ENCODE measurements at places on chromosomes 1 and 21.

DNA sequence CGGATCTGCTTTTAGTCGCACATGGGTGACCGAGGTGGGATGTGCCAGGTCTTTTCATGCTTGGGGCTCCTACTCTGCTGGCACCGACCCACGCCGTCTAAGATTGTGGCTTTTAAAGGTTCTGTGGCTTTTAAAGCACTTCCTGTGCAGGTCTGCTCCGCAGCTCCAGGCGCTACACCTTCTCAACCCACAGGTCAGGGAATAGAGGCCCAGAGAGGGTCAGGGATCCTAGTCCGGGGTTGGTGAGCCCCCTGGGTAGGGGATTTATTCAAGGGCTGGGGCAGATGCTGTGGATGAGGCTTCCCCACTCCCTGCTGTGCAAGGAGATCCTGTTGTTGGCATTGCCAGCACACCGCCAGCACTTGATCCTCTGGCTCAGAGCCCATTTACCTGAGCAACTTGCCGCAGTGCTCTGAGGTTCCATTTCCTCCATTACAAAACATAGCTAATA, 212.8 kb upstream of the RAB4A start:
- no peak for DNase-seq

GRCh38 chr1:210292231-210292871, 36.4 kb upstream of the HHAT start:
- DNase-seq, result peak; percentile 5

DNA sequence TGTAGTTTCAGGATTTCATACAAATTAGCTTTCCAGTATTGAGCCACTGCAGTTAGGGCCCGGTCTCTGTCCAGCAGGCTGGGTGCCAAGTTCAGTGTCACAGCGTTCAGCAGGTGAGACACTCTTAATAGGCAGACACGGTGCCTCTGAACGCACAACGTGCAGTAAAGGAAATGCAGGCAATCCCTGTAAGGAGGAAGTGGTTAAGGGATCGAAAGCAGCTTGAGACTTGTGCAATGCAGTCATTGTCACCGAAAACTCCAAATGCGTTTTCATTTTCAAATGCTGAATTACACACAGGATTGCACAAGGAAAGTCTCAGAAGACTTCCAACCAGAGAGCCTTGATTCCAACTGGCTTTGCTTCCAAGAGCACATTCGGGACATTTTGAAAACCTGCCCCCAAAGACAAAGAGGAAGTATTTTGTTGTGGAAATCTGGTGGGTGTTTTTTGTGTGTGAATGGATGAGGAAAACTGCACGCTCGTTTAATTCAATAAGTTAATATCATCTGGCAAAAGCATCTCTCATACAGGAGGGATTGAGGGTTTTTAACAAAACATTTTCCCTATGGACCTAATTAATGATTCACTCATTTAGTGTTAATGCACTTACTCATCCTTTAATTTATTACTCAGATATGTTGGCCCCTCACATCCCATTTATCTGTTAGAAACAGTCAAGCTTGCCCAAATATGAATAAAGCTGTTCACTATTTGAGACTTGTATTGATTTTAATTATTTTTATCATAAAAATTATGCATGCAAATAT, 61.6 kb downstream of the PTGS2 start:
- no peak for DNase-seq

DNA sequence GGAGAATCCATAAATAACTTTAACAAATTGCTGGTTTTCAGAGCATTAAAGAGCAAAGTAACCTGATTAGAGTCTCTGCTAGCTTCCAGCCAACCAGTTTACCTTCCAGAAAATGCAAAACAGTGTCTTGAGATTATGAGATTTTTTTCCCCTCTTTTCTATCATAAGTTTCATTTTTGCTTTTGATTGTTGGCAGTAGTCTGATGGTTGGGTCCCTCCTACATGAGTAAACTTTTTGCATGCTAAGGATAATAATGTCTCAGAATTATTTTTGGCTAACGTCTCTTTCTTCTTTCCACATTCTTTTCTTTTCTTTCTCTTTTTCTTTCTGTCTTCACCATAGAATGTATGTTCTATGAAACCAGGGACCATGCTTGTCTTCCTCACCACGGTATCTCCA, 6.3 kb upstream of the ADAMTS5 start:
- DNase-seq, result no peak

DNA sequence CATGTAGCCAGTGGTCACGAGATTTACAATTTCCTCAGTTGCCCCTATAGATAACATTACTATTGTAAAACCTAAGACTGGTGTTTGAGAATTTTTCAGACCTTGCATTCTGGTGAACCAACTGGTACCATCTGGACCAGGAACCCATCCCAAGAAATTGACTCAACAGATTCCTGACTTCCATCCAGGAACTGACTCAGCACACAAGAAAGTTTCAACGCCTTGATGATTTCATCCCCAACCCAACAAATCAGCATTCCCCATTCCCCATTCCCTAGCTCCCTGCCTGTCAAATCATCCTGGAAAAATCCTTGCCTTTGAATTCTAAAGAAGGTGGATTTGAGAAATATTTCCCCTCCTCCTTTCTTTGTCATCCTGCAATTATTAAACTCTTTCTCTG, 529.8 kb upstream of the PRMT6 start:
- DNase-seq, result no peak

GRCh38 chr1:17881761-17882160, 126.6 kb downstream of the ACTL8 start:
- no peak for DNase-seq

DNA sequence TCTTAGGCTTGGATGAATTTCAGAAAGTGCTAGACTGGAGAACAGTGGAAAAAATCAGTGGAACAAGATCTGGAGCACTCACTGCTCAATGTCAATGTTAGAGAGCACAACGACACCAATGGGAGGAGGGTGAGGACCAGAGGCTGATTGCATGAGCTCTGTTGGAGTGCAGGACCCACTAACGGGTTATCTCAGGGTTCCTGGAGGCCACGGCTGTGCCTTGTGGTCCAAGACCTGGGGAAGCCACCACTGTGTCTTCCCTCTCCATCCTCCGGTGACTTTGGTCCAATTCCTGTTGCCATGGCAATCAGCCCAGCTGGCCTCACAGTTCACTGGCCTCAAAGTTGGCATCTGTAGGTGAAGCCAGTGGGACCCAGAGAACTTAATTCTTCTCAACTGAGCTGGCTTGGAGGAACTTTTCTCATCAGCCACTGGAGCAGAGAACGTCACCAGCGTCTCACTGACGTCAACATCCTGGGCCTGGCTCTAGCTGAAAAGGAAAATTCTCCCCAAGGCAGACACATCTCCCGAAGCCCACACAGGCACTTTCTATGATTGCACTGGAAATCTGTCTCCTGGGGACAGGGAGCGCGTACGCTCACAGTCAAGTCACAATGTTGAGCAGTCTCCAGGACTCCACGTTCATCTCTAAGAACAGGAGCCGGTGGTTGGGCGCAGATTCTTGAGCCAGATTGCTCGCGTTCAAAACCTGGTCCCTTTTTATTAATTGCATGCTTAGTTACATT, 21.9 kb upstream of the GPR157 start:
- no peak for DNase-seq

All from C1 segment of cervical spinal cord (tissue), 14 donors.